Natural killer cell (primary cell): ENCODE measurements at places on chromosomes 5 and 9. TPM values are rescaled to one million over a fixed set of nuclear protein-coding genes. Genes with fewer than 3 reads are reported as not detected.
A peak's percentile ranks its signal among the peaks of the same experiment; 100 is the strongest.

Gene FSTL4
- total RNA-seq: 0.55 TPM

DNA sequence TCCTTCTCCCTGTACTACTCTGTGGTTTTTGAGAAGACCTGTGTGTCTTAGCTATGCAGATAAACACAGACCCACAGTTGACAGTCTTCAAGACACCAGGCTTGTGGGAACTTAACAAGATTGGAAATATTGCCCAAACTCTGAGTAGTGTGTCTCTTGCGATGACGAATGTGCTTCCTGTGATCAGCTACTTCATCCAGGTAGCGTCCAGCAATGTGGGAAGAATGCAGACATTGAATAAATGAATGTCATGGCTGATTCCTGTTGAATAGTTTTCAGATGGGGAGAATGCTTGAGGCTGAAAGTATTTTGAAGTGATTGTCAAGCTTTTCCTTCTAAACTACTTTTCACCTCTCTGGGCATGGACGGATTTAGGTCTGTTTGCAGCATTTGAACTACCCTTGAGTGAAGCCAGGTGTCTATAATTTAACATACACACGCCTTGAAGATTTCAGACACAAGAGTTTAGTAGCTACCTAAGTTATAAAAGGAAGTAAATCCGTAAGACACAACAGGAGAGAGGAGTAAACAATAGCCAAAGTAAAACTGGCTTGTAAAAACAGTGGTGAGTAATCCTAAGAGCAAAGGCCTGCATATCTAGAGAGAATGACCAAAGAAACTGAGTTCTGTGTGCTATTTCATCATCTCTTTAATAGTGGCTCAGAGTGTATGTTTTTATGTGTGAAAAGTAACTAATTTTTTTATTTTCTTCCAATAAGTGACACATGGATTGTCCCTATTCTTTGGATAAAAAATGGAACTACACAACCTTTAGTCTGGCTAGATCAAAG lies 30.0 kb upstream of the ARL14EPL start:
- no peak for DNase-seq
- peaks cover 2% of the 10 kb centered on the region for H3K27me3 ChIP-seq
- no peak overlapping the region for H3K4me3 ChIP-seq
- H3K4me1 ChIP-seq: no peaks in the 10 kb centered on the region
- H3K36me3 ChIP-seq: no peaks in the 10 kb centered on the region
- H3K27ac ChIP-seq: no peak overlapping the region

Gene LTC4S
- 5.4 TPM for total RNA-seq

Gene NEUROG1
- total RNA-seq: not detected

Gene EQTN
- total RNA-seq: not detected

GRCh38 chr5:77957-78804 lies 13.8 kb upstream of the PLEKHG4B start:
- no peak overlapping the region for H3K27ac ChIP-seq
- DNase-seq: peak; percentile 26
- no peaks in the 10 kb centered on the region for H3K4me1 ChIP-seq
- no peaks in the 10 kb centered on the region for H3K36me3 ChIP-seq

DNA sequence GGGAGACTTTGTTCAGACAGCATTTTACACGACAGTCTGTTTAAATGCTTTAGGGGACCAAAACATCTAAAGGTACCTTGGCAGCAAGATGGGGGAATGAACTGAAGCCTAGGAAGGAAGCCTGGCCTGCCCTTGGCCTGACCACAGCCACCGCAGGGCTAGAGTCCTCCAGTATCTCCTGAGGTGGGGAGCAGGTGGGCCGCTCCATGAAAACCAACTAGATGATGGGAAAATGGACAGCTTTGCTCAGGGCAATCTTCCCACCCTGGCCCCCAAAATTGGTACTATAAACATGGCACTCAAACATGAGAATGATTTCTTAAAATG lies 153.3 kb downstream of the AUH start:
- H3K4me3 ChIP-seq: no peak overlapping the region
- no peaks in the 10 kb centered on the region for H3K27me3 ChIP-seq
- peaks cover 30% of the 10 kb centered on the region for H3K4me1 ChIP-seq
- no peak for DNase-seq
- H3K36me3 ChIP-seq: no peaks in the 10 kb centered on the region

Gene BRINP1
- total RNA-seq: not detected

DNA sequence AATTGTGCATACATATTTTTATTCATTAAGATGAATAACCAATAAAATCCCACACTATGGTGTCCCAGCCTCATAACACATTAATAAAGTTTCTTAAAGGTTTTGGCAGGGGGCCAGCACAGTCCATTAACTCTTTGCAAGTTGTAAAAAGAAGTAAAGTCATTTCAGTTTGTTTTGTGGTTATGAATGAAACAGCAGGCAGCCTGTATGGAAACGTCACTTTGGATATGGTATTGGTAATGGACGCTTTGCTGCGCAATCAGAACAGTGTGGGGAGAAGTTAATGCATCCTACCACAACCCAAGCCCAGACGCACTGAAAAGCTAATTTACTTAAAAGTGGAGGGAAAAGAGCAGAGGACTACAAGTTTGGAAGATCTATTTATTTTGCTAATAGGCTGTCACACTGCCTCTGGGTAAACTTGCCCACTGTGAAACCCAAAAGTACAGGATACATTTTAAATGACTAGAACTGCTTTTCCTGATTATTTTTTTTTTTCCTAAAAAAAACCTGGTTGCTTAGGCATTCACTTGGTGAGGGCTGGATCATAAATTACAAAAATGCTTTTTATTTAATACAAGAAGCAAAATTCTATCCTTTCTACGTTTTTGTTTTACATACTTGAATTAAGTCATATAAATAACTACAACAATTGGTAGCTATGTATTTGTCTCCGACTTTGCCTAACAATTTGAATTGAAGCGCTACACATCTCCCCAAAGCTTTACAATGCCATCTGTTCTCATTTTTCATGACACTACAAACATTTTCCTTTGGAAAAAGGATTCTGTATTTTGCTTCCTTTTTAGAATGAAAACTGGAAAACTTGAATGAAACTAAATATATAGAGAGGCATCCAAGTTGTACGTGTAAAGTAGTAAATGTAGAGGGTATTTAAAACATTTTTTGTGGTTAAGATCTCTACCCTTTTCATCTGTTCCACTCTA lies 104.3 kb downstream of the NFIB start:
- no peak for DNase-seq
- H3K36me3 ChIP-seq: no peaks in the 10 kb centered on the region
- H3K27me3 ChIP-seq: no peaks in the 10 kb centered on the region
- H3K4me3 ChIP-seq: no peak overlapping the region
- H3K4me1 ChIP-seq: no peaks in the 10 kb centered on the region
- H3K27ac ChIP-seq: no peak overlapping the region

DNA sequence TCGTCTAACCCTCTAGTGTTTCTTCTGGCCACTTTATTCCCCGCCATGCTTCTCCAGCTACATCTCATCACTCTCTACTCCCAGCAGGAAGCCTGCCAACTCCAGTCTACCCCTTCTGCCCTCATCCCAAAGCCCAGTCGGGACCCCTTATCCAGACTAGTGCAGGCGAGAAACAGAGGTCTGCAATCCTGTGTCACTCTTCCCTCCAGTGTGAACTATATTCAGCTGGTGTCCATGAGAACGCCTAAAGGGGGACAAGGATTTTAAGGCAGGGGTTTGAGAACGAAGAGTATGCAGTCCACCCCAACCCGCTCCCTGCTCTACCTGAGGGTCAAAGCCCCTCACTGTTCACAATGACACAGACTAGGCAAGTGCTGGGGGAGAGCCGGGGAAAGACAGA lies 41.7 kb upstream of the GABRP start:
- H3K4me1 ChIP-seq: peaks cover 7% of the 10 kb centered on the region
- H3K27ac ChIP-seq: no peak overlapping the region
- H3K36me3 ChIP-seq: no peaks in the 10 kb centered on the region
- H3K27me3 ChIP-seq: peaks cover 2% of the 10 kb centered on the region

- H3K27ac ChIP-seq: no peak overlapping the region
- no peaks in the 10 kb centered on the region for H3K36me3 ChIP-seq
- no peak overlapping the region for H3K4me3 ChIP-seq
- no peaks in the 10 kb centered on the region for H3K4me1 ChIP-seq
- no peaks in the 10 kb centered on the region for H3K27me3 ChIP-seq
These were observed 143.9 kb upstream of the NR3C1 start for GRCh38 chr5:143547342-143547741.
